ENCODE measurements at places on chromosomes 16 and 17. TPM values are rescaled to one million over a fixed set of nuclear protein-coding genes. Genes with fewer than 3 reads are reported as not detected.

Gene PPP1R27
- not detected for total RNA-seq

Gene ZP2
- not detected for total RNA-seq

Gene GP2
- total RNA-seq, result not detected

Gene DLX4
- not detected for total RNA-seq

- DNase-seq, result no peak
Observed at GRCh38 chr17:62591333-62591732, 36.1 kb upstream of the MRC2 start.

GRCh38 chr16:11783319-11784037 is 13.6 kb downstream of the ZC3H7A start:
- peak; percentile 45 for DNase-seq
